Activated CD4-positive, alpha-beta T cell treated with anti-CD3 and anti-CD28 coated beads, Interleukin-2, amount 50 U/mL, for 16 hours (primary cell): ENCODE measurements at places on chromosomes 5 and 9.

DNA sequence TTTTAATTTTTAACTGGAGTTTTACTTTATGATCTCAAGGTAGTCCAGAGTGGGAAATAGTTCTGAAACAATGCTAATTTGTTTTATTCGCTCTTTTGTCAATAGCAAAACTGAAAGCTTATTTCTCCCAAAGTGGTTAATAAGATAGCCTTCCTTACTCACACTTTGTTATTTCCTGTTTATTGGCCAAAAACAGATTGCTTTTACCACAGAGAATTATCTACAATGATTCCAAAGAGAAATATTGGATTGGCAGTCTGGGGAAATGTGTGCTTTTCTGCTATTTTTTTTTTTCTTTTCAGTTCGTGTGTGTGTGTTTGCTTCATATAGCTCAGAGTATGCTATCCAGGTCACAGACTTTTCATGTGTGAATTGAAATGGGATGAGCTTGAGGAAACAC is 756.7 kb upstream of the RGMB start:
- no peak for DNase-seq

DNA sequence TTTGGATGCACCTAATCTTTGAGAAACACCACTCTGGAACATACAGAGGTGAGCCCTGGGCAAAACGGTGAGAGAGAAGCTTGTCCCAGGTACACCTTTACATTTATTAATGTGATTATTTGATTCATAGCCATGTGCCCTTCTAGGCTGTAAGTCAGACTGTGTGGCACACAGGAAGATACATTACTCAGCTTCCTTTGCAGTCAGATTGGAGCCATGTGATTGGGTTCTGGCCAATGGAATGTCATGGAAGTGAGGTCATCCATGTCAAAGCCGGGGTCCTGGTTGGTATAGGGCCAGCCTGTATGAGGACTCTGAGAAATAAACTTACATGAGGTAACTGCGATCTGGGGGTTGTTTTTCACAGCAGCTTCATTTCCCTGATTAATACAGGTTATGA is 106.8 kb upstream of the CD180 start:
- DNase-seq = no peak

GRCh38 chr5:116454417-116454927 is 120.2 kb downstream of the SEMA6A start:
- DNase-seq = peak; percentile 11

DNA sequence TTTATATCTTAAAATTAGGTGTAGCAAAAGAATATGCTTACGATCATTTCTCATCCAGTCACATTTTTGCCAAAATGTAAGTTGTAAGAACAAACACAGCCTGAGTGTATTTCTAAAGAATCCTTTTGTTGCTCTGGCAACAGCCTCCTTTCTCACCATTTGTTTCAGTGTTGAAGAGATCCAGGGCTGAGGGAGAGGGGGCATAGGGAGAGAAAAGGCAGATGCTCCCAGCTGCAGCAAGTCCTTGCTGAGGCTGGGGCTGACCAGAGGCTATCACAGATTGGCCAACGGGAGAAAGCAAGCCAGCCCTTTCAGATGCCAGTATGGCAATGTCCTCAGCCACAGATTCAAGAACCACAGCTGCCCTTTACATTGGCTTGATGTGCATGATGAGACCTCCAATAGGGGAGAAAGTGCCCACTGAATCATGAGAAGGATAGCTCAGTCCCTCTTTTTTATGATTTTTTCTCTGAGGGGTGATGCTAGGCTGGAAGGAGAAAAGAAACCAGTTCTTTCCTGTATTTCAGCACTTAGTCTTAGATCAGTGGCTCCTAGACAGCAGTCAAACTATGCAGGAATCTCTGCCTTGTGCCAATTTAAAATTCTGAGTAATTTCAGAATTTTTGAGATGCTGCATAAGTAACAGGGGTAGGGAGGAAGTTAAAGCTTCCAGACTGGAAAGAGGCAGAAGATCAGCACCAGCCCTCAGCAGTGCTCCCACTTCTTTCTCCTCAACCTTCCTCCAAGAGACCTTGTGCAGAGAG is 142.1 kb downstream of the LHFPL2 start:
- DNase-seq = no peak

GRCh38 chr5:55222092-55222984 is 4.8 kb downstream of the MCIDAS start:
- no peak for DNase-seq

DNA sequence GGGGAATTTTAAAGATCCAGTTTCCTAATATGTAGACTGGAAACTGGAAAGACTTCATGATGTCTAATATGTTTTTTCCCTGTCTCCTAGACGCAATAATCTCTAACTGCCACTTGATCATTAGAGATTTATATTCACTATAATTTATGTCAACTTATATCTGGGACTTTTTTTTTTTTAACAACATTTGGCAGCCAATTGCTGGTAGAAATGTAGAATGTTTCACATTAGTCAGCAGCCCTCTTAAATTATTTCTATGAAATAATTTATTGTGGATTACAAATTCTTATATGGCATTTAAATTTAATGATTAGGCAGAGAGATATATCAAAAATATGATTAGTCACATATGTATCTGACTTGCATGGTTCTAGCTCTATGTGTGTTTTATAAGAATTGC is 48.2 kb downstream of the TMEM174 start:
- DNase-seq = no peak
